GM18507 (cell line): ENCODE measurements at places on chromosomes 4 and X.

DNA sequence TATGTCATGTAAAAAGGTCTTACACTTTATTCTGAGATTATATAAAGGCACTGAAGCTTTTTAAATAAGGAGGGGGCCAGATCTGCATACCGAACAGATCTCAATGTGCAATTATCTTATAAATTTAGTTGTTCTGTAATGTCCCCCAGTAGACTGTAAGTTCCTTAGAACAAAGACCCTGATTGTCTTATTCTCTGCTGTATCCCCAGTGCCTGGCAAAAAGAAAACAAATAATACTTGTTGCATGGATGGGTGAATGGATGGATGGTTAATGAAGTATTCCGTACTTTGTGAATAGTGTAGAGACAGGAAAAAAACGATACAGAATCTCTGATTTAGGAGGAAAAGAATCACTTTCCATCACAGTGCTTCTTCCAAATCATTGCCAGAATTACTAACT lies 141.5 kb downstream of the CHM start:
- DNase-seq, result no peak

GRCh38 chr4:140754918-140755773 lies 1.0 kb downstream of the TBC1D9 start:
- no peak for DNase-seq

DNA sequence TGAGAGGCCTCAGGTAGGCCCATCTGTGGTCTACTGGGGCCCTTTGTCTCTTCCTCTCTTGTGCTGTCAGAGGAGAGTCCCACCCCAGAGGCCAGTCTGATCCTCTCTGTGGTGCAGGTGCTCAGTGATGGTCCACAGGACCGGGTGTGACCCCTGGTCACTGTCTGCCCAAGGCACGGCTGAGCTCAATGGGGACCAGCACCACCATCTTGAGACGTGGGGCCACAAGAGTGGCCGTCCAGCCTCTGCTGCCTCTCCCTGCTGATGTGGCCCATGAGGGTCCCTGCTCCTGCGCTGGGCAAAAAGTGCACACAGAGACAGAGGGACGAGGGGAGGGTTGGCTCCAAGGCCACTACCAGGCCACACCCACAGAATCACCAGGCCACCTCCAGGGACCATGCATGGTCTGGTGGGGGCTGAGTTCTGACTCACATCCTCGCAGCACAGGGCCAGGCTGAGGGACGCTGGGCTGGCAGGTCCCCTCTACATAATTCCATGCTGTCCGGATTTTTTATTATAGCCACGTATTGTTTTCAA lies 88.3 kb downstream of the FAM53A start:
- DNase-seq, result no peak

DNA sequence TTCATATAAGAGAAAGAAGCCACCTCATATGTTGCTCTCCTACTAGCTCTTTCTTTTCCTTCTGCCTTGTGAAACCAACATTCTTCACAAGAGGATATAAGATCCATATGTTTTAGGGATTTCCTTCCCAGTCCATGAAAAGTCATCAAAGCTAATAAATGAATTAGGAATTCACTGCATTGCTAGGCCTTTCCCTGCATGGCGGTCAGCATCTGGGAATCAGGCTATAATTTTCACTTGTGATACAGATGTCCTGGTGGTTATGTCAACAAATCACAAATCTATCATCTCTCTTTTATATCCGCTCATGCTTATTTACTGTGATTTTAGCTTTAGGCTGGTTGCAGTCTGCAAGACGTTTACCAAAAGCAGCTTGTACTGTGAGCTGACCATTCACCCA lies 510.0 kb downstream of the NLGN4X start:
- no peak for DNase-seq

DNA sequence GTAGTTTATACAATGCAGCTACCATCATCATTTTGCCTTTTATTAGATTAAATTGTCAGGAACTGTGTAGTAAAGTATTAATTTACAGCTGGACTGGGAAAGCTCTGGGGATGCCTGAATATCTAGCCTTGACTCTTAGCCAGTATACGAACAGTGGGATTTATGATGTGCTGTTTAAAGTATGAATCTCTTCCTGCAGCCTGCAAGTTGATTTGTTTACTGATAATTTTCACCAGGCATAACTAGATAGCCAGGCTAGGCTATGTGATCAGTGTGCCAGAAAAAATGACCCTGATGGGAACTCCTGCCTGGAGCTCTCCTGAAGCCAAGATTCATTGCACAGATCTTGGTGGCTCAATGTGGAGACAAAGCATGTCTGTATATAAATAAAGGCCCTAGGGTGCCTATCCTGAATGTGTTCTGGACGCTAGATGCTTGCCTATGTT lies 119.2 kb downstream of the SCLT1 start:
- no peak for DNase-seq

GRCh38 chr4:152062936-152063620 lies 302.3 kb upstream of the GATB start:
- no peak for DNase-seq

DNA sequence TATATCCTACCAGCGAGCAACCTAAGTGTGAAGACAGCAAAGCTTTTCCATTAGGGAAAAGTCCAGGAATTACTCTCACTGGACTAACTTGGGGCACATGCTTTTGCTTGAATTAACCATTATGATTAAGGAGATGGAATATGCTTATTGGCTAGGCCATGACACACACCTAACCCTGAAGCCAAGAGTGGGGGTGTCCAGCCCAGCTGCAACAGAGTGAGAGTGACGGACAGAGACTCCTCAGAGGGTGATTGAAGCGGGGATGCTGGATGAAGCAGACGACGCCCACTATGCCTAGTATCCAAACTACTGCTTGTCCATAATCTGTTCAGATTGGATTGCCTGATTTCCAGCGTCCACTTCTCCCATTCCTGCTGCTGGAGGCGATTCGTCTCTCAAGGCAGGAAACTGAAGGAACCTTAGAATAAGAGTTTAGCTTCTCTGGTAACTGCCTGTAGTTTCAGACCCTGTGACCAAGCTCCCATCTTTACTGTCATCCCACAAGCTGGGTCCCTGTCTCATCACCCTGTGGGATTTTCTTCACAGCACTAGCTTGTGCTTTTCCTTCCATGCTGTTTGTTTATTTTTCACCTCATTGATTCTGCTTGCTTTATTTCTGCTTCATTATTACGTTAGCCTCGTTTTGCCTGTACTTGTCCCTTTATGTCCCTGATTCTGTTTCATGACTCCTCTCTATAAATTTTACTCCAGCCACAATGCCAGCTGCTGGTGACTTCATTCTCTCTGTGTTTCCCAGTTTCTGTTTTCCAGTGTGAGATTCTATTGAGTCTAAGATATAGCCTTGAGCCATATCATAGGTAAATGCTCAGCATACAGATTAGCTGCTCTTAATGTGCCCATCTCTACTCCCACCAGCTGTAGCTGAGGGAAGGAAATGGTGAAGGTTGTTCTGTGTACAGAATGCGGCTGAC lies 19.0 kb downstream of the FAM47E start:
- no peak for DNase-seq

DNA sequence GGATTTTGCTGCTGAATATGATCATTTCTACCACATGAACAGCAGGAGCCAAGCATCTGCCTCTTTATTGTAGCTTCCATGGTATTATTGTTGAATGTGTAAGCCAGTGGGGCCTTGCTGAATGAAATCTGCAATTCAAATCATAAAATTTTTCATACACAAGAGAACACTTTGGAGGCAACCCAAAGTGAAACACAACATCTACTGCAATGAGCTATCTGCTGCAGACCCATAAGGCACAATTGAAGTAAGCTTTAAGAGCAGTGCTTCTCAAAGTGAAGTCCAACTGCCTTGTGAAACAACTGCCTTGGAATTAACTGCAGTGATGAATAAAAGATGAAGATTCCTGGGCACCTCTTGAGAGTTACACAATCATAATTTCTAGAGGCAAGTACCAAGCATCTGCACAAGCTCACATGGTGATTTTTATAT lies 626.3 kb upstream of the INTU start:
- DNase-seq, result no peak

- peak; percentile 35 for DNase-seq
Observed at GRCh38 chrX:40266490-40267333, 169.0 kb upstream of the BCOR start.

DNA sequence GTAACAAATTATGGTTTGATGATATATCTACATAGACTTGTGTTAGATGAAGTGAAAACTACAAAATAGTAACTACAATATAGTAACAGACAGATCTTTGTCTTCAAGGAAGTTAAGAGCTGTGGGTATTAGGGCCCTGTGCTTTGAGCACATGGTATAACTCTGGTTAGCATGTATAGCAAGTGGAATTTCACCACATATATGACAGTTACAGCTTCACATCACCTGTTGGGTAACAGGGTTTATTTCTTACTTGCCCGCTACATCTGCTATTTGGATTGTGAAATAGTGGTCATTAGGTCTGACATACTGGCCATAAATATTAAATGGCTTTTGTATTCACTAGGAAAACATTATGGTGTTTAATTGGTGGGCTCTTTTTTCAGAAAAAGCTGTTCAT lies 20.2 kb downstream of the OFD1 start:
- DNase-seq, result no peak

DNA sequence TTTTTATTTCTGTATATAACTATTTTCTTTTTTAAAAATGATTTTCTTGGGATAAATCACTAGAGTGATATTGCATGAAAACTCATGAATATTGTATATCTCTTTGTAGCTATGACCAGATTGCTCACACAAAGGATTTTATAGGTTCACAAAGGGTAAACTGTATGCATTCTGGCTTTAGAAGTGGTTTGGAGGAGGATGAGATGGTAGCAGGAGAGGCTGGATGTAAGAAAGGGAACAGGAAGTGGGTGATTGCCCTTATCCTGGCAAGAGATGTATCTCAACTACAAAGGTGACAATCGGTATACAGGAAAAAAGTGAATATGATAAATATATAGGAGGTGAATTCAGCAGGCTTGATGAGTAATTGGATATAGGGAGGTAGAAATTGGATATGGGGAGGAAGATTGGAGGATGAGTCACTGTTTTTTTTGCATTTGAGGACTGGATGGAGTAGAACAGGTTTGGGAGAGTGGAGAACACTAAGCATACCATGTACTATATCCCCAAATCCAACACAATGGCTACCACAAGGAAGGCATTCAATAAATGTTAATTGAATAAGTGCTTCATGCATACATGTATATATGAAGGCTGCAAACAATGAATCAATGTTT lies 9.9 kb downstream of the FGG start:
- DNase-seq, result no peak

- no peak for DNase-seq
Observed at GRCh38 chr4:40316333-40316781, 18.8 kb upstream of the CHRNA9 start.

GRCh38 chr4:35793045-35793722 lies 451.1 kb downstream of the ARAP2 start:
- DNase-seq, result no peak

GRCh38 chr4:142419712-142420111 lies 426.4 kb downstream of the INPP4B start:
- DNase-seq, result no peak

- DNase-seq, result no peak
Observed at GRCh38 chrX:50668860-50669259, 145.1 kb downstream of the SHROOM4 start.

GRCh38 chrX:149531599-149531998 lies 9.2 kb upstream of the EOLA1 start:
- no peak for DNase-seq

DNA sequence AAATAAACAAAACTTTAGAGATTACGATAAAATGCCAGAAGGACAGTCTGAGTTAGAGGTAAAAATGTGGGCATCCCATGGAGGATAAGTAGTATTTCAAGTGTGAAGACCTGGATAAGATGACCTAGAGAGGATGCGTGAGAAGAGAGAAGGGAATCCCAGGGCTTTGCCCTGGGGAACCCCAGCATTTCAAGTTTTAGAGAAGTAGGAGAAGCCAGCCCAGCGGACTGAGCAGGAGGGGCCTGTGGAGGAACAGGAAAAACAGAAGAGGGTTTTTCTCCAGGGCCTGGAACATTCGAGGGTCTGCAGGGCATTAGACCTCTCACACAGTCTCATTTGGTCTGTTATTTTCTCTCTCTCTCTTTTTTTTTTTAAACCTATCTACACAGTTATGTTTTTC lies 2.9 kb upstream of the CFP start:
- DNase-seq, result no peak

DNA sequence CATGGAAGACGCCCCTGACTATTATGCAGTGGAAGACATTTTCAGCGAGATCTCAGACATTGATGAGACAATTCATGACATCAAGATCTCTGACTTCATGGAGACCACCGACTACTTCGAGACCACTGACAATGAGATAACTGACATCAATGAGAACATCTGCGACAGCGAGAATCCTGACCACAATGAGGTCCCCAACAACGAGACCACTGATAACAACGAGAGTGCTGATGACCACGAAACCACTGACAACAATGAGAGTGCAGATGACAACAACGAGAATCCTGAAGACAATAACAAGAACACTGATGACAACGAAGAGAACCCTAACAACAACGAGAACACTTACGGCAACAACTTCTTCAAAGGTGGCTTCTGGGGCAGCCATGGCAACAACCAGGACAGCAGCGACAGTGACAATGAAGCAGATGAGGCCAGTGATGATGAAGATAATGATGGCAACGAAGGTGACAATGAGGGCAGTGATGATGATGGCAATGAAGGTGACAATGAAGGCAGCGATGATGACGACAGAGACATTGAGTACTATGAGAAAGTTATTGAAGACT lies 3.6 kb downstream of the TSPYL2 start:
- no peak for DNase-seq

- no peak for DNase-seq
Observed at GRCh38 chr4:86896596-86896995, 4.4 kb upstream of the C4orf36 start.

DNA sequence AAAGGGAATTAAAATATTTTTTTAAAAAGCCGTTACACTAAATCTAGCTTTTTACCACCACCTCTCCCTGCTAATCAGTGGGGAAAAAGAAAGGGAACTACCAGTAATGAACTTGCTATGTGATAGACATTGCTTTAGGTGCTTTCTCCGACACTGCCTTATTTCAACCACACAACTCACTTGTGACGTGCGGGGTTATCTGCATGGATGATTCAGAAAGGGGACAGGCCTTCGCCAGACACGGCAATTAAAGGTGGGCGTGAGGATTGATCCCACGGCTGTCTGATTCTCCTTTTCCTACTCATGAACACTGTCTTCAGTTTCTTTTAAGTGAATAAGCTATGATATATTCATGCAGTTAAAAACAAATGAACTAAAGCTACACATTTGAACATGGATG lies 882 bp upstream of the CXCR3 start:
- no peak for DNase-seq
